CD8-positive, alpha-beta memory T cell (primary cell): ENCODE measurements at places on chromosomes 2 and 18. TPM values are rescaled to one million over a fixed set of nuclear protein-coding genes. Genes with fewer than 3 reads are reported as not detected.
A peak's percentile ranks its signal among the peaks of the same experiment; 100 is the strongest.

Gene SERPINB4
- polyA plus RNA-seq = not detected

Gene IL1R2
- not detected for polyA plus RNA-seq

Gene BZW1
- 252 TPM for polyA plus RNA-seq

Gene C18orf54
- polyA plus RNA-seq = 1.1 TPM

DNA sequence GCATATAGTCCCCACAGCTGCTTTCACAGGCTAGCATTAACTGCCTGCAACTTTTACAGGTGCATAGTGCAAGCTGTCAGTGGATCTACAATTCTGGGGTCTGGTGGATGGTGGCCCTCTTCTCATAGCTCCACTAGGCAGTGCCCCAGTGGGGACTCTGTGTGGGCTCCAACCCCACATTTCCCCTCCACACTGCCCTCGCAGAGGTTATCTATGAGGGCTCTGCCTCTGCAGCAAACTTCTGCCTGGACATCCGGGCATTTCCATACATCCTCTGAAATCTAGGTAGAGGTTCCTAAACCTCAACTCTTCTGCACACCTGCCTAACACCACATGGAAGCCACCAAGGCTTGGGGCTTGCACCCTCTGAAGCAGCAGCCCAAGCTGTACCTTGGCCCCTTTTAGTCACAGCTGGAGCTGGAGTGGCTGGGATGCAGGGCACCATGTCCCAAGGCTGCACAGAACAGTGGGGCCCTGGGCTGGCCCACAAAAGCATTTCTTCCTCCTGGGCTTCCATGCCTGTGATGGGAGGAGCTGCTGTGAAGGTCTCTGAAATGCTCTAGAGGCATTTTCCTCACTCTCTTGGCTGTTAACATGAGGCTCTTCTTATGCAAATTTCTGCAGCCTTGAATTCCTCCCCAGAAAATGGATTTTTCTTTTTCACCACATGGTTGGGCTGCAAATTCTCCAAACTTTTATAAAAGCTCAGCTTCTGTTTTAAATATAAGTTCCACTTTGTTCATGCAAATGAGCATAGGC, 59.3 kb downstream of the KDM3A start:
- H3K27ac ChIP-seq = no peak overlapping the region
- no peaks in the 10 kb centered on the region for H3K27me3 ChIP-seq
- H3K4me1 ChIP-seq = no peaks in the 10 kb centered on the region
- H3K36me3 ChIP-seq = peaks cover 32% of the 10 kb centered on the region

DNA sequence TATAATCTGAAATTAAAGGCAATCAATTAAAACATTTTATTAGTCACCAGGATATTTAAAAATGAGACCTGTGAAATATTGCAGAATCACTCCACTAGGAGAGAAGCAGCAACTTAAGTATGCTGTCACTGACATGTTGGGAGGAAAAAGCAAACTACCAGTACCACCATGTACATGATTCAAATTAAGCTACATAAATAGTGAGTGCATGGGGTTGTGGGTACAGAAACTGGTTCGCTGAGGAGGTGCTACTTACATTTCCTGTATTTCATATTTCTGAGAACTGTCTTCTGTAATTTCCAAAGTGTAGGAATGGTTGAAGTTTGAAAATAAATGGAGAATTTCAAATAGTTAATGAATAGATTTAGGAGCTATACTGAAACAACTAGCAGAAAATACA, 7.9 kb upstream of the NR4A2 start:
- H3K4me3 ChIP-seq = peak overlapping the region; percentile 86
- no peaks in the 10 kb centered on the region for H3K36me3 ChIP-seq
- peak overlapping the region; percentile 99 for H3K27ac ChIP-seq
- H3K27me3 ChIP-seq = no peaks in the 10 kb centered on the region
- no peak for DNase-seq

- no peaks in the 10 kb centered on the region for H3K4me1 ChIP-seq
- H3K36me3 ChIP-seq = no peaks in the 10 kb centered on the region
- no peak overlapping the region for H3K4me3 ChIP-seq
- H3K27ac ChIP-seq = no peak overlapping the region
- DNase-seq = no peak
Measured at GRCh38 chr2:76008001-76008702, 297.4 kb upstream of the GCFC2 start.

- H3K4me3 ChIP-seq = peak overlapping the region; percentile 46
- no peaks in the 10 kb centered on the region for H3K36me3 ChIP-seq
- peak; percentile 24 for DNase-seq
- peaks cover 11% of the 10 kb centered on the region for H3K4me1 ChIP-seq
- H3K27ac ChIP-seq = no peak overlapping the region
Measured at GRCh38 chr2:230956827-230957755, 32.0 kb upstream of the GPR55 start.

DNA sequence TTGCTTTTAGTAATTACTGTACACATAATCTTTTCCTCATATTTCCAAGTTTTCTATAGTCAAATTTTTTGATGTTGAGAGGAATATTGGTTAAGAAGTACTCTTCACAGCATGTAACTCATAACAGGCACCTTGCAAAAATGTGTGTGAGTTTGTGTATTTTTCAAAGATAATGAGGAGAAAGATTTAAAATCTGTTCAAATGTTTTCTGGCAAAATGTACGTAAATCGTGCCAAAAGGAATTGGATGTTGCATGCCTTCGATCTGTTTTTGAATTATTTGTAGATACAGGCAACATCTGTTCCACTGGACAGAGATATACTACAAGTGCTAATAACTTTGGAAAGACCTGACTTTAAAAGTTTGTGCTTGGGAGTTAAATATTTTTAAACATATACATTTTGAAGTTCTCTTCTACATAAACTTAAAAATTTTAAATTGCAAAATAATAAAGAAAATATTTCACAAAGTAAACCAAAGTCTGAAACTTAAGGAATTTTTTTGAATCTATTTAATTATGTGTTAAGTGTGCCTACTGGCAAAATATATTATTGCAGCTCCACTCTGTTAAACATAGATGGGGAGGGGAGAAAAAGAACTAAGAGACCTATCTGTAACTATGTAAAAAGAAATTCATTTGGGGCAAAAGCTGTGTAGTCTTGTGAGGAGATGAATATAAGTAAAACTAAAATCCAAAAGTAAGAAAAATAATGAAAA, 133.5 kb upstream of the UBE2E3 start:
- H3K4me1 ChIP-seq = no peaks in the 10 kb centered on the region
- H3K27ac ChIP-seq = no peak overlapping the region

DNA sequence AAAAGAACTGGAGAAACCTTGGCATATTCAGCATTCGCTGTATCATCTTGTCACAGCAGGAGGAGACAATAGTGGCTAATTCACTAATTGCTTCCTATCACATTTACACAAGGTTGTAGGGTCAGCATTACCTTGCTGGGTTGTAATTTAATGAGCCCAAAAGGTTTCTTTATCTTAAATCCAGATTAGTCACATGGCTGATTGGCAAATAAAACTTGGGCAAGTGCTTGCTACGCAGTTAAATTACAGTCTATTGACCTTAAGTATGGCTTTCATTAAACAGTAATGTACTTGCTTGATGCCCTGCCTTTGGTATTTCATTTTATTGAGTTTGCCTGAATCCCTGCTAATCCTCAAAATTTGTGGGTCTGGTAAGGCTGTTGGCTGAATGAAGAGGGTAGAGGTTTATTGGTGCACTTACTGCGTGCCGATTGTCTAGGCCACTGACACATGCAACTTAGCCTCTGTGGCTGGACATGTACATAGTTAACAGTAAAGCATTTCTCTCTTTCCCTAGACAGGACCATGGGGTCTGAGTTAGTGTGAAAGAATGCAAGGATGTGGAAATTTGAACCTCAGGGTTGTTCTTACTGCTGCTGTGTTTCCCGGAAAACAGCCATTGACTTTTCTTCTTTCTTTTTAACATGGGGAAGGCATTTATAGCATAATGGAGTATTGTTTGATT, 34.3 kb downstream of the FMNL2 start:
- no peak overlapping the region for H3K27ac ChIP-seq
- no peaks in the 10 kb centered on the region for H3K27me3 ChIP-seq

GRCh38 chr2:67851956-67852824, 210.6 kb downstream of the C1D start:
- no peak overlapping the region for H3K27ac ChIP-seq
- no peaks in the 10 kb centered on the region for H3K36me3 ChIP-seq
- no peak for DNase-seq
- no peak overlapping the region for H3K4me3 ChIP-seq
- H3K4me1 ChIP-seq = no peaks in the 10 kb centered on the region

DNA sequence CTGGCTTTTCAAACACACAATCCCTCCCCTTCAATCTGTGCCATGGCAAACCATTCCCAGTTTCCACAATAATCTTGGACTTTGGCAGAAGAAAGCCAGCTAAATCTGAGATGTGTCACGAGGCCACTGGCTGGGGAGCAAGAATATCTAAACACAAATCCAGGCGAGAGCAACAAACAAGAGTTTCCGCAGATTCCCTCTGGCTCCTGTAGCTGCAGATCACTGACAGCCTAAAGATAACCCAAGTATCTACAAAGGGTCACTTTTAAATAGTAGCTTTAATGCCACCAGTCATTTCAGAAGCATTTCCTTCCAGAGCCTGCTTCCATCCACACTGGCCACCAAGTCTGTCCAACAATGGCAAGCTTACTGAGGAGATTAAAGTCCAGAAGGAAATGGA, 86.9 kb downstream of the ACVR1 start:
- no peaks in the 10 kb centered on the region for H3K27me3 ChIP-seq
- H3K36me3 ChIP-seq = no peaks in the 10 kb centered on the region
- peaks cover 7% of the 10 kb centered on the region for H3K4me1 ChIP-seq
- H3K27ac ChIP-seq = no peak overlapping the region
